Activated CD4-positive, alpha-beta T cell treated with anti-CD3 and anti-CD28 coated beads, Interleukin-10, Interleukin-2, amounts not matched to agents 100 ng/mL and 50 ng/mL, durations not matched to agents 16 hours and 8 hours (primary cell): ENCODE measurements at places on chromosomes 7 and 10.
A peak's percentile ranks its signal among the peaks of the same experiment; 100 is the strongest.

DNA sequence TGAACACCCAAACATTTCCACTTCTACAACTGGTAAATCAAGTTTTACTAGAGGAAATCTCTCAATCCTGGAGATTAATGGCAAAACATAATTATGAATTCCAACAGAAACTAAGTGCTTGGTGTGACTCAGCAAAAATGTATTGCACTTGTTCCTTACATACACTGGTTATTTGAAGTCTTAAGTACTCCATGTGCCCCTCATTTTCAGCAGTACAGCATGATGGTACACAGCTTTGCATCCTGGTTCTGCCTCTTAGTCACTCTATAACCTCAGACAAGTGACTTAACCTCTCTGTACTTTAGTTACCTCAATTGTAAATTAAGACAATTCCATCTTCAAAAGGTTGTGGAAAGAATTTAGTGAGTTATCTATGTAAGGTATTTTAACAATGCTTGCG lies 12.9 kb downstream of the SLC16A12 start:
- no peak for DNase-seq

DNA sequence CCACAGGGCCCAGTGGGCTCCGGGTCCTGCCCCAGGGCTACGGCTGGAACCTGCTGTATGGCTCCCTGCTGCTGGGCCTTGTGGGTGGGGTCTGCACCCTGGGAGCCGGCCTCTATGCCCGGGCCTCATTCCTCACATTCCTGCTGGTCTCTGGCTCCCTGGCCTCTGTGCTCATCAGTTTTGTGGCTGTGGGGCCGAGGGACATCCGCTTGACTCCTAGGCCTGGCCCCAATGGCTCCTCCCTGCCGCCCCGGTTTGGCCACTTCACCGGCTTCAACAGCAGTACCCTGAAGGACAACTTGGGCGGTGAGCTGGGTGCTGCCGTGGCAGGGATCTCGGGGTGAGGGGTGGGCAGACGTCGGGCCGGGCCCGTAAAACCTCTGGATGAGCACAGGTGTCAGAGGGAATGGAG lies 4.4 kb downstream of the SLC12A9 start:
- DNase-seq = no peak

GRCh38 chr7:130383187-130383980 lies 3.1 kb downstream of the CPA1 start:
- DNase-seq = no peak

DNA sequence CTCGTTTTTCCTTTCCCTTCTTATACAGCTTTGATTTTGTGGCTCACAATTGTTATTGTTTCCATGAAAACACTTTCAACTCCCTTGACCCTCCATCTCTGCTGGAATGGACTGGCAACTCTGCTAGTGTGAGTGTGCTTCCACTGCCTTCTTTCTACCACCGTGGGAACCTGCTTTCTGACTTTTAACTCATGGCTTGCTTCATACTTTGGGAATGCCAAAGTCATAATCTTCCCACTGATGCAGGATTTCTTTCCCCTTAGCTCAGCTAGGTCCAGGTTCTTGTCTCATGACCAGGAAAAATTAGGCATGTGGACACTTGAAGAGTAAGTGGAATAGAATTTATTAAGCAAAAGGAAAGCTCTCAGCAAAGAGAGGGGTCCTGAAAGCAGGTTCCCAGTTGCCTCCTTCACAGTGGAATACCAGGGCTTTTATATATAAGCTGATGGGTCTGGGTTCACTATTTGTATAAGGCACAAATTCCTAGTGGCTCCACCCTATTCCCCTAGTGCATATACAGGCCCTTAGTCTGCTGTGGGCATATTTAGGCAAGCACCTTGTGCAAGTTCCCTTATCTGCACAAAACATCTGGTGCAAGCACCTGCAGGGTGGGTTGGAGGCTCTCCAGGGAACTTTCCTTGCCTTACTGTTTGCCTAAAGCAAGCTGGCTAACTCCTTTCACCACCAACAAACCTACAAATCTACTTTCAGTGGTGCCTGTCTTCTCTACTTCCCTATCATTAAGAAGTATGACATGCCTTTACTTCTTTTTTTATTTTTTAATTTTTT lies 119.5 kb downstream of the CFAP58 start:
- no peak for DNase-seq

GRCh38 chr7:131532570-131533091 lies 23.8 kb downstream of the PODXL start:
- no peak for DNase-seq

DNA sequence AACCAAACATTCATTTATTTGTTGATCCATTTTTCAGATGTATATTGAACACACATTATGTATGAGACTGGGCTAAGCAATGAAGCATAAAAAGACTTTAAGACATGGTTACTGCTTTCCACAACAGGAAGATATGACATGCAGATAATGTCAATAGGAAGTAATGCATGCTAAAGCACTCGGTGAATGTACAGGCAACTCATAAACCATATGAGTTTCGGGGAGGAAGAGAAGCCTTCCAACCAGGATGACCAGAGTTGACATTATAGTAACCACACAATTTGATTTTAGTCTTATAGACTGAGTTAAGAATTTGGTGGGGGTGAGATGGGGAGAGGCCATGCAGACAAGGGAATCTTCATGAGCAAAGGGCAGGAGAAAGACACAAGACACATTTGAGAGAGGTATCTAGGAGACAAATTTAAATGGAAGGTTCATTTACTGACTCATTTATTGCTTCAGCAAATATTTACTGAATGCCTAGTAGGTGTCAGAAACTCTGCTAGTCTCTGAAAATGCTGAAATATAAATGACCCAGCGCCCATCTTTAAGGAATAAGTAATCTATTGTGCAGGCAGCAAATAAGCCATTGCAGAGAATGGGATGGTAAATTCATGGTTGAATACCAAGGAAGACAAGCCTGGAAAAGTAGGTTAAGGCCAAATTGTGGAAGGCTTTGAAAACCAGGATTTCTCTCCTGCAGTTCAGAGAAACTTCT lies 19.0 kb upstream of the SLK start:
- DNase-seq = peak; percentile 5

- no peak for DNase-seq
Observed at GRCh38 chr7:46781901-46782439, 799.9 kb downstream of the TNS3 start.

GRCh38 chr7:108127461-108127860 lies 2.7 kb downstream of the LAMB4 start:
- DNase-seq = no peak

DNA sequence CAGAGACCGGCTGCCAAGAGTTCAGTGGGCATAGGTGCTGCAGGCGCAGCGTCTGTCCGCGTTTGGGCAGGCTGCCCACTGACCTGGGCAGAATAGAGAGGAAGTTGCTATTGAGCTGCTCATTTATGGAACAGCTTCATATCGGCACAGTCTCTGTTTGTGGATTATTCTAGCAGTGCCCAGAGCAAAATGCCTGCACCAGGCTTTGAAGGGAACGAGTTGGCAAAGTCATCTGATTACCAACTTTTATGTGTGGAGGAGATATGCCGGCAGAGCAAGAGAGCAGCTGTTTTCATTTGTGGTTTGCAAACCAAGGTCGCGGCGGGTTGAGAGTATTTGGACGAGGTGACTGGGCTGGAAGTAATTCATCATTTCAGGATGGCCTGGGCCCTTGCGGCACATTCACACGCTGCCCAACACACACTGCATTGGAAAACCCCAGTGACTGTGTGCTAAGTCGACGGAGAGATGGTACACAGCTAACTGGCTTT lies 228.5 kb downstream of the TCERG1L start:
- peak; percentile 6 for DNase-seq

GRCh38 chr7:140586516-140586915 lies 54.1 kb downstream of the DENND2A start:
- DNase-seq = no peak

- DNase-seq = no peak
Observed at GRCh38 chr10:112872728-112873127, 77.3 kb upstream of the TCF7L2 start.
